Chondrocyte (in vitro differentiated cells): ENCODE measurements at places on chromosomes 7 and 10. TPM values are rescaled to one million over a fixed set of nuclear protein-coding genes. Genes with fewer than 3 reads are reported as not detected.

The OPN4 gene
- total RNA-seq, result not detected in 3 replicates

The C10orf143 gene
- total RNA-seq, result 2.5 to 6.2 TPM (median 2.6 TPM) in 3 replicates

The IL6 gene
- total RNA-seq, result 0.45 to 0.82 TPM in 2 of 3 replicates, not detected in the other

The EBLN1 gene
- total RNA-seq, result not detected in 3 replicates

The CUX1 gene
- 112 to 154 TPM (median 118 TPM) in 3 replicates for total RNA-seq

The PLPP4 gene
- total RNA-seq, result 2.8 to 11.6 TPM (median 3.0 TPM) in 3 replicates

The SRRM3 gene
- total RNA-seq, result 1.4 to 2.6 TPM (median 1.7 TPM) in 3 replicates

The ARL5B gene
- total RNA-seq, result 14.8 to 16.0 TPM (median 15.4 TPM) in 3 replicates

The CDCA7L gene
- 10.5 to 16.6 TPM (median 13.3 TPM) in 3 replicates for total RNA-seq

The AKR1B1 gene
- 49.3 to 67.7 TPM (median 52.8 TPM) in 3 replicates for total RNA-seq

The ANKRD1 gene
- total RNA-seq, result 74.6 to 283 TPM (median 261 TPM) in 3 replicates

The FERD3L gene
- total RNA-seq, result not detected in 3 replicates

The NAT16 gene
- not detected in 3 replicates for total RNA-seq

- no peak for DNase-seq
Observed at GRCh38 chr10:109941236-109941862, 18.0 kb upstream of the XPNPEP1 start.

- DNase-seq, result no peak
Observed at GRCh38 chr10:12511651-12512050, 162.3 kb downstream of the CAMK1D start.

DNA sequence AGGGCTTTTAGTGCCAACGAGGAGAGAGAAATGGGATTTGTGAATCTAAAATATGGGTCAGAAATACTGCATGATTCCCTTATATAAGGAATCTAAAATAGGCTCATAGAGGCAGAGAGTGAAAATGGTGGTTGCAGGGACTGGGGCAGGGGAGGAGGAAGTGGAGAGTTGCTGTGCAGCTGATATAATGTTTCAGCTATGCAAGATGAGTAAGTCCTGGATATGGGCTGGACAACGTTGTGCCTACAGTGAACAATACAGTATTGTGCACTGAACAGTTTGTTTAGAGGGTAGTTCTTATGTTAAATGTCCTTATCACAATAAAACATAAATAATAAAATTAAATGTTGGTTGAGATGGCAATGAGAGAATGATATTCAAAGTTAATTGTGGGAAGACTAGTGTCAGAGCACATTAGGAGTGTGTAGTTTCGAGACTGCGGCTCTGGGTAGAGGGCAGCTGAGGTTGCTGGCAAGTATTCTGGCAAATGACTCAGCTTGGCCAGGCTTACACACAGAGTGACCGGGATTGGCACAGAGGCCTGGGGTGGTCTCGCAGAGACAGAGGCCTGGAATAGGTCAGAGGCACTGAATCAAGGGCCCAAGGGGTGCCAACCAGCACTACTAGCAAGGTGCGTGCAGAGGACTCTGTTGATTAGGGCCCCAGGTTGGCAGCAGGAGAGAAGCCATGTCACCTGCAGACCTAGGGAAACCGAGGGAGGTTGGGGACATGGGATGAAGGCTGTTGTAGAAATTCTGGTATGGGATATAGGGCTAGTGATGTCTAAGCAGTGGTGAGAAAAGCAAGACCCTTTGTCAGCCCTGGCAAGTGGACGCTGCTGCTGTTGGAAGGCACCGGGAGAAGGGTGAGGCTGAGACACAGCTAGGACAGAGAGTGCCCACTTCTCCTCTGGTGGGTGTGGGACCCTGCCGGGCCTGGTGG, 2.8 kb upstream of the DEPP1 start:
- no peak for DNase-seq

DNA sequence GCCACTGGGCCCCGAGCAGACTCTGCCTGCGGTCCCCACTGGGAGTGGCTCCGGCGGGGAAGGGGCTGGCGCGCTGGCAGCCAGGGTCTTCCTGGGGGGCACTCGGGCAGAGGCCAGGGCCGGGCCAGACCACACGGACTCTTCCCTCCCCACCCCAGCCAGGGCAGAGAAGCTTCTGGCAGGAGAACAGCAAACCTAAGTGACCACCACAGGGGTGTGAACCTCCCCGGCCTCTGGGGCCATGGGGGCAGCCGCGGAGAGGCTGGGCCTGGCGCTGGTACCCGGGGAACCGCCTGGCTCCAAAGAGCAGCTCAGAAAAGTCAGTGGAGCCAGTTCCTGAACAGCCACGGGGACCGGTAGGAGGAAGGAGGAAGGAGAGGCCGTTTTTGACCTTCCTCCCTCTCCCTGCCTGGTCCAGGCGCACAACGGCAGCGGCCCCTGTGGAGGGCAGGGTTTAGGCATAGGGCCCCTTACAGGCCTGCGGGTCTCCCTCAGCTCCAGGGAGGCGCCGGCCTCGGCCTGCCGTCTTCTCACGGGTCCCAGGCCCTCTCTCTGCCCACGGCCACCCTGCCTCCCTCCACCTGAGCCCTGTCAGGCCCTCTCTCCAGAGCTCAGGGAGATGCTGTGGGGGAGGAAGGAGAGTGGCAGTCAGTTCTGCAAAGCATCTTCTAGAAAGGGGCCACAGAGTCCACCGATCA, 51.8 kb downstream of the TMEM209 start:
- DNase-seq, result no peak

- no peak for DNase-seq
Observed at GRCh38 chr10:12707461-12708185, 293.9 kb downstream of the CCDC3 start.

- no peak for DNase-seq
Observed at GRCh38 chr10:29646238-29646902, 11.6 kb upstream of the SVIL start.

DNA sequence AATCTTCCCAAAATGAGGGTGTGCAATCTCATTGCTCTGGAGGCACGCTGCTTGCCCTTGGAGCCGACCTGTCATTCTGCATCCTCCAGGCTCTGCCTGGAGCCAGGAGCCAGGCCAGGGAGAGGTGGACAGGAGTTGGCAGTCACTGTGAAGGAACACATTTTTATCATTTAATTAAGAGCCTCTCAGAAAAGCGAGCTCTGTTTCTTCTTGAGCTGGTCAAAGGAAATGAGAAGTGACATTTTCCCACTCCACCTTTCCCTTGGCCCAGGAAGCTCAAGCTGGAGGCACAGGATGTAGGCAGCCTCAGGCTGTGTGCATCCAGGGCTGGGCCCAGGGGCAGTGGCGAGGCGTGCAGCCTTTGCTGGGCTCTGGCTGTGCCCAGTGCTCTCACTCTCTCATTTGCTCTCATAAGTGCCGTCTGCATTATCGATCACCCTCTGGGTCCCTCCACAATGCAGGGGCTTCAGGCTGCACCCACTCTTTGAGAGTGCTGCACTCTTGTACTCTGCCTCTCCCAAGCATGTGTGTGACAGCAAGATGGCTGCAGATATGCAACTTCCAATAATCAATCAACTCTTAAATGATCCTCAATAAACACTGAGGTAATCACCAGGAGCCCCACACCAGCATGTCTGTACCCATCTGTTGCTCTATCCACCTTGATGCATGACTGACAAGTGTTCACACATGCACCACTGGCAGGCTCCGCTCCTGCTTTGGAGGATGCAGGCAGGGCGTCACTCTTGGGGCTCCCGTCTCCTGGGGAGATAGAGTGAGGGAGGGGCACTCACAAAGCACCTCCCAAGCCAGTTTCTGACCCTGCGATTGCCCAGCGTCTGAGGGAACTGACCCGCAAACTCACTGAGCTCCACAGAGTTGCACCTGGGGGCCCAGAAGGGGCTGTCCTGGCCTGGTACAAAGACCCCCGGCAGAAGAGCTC, 171.4 kb downstream of the ZNF248 start:
- peak; percentile 63 for DNase-seq

DNA sequence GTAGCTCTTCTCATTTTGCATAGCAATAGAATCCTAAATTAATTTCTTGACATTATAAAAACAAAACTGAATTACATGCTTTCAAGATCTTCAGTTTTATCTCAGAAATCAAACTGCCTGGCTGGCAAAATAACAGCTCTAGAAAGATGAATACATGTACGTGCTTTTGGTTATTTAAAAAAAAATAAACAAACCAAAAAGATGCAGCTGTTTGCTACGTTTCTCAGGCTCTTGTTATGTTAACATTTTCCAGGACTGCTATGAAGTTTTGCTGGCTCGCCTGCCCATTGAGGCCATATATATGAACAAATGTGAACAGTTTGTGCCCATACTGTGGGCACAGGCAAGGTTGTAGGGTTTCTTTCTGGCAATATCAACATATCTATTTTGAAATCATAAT, 86.6 kb downstream of the ODAD2 start:
- DNase-seq, result no peak

GRCh38 chr7:42162560-42163325, 74.3 kb downstream of the GLI3 start:
- DNase-seq, result no peak

- DNase-seq, result no peak
Observed at GRCh38 chr10:104340641-104341040, 2.4 kb upstream of the ITPRIP start.

DNA sequence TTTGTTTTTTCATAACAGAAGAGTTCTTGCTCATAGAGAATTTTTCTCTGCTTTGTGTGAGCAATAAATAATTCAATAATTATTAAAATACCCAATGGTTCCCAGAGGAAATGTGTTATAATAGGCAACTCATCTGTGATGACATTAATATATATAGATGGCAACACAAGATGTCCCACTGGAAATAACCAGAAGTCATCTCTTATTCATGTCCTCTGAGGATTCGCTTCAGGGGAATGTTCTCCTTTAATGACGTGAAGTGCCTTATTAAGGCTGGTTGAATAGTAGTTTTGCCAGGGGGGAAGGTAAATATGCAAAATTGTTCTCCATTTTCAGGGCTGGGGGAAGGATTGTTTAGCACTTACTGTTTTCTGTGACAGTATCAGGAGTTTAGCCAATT, 3.1 kb downstream of the SLC39A12 start:
- no peak for DNase-seq

GRCh38 chr7:53350241-53350640, 314.8 kb downstream of the POM121L12 start:
- no peak for DNase-seq

GRCh38 chr7:15315678-15316077, 246.1 kb downstream of the AGMO start:
- DNase-seq, result no peak

DNA sequence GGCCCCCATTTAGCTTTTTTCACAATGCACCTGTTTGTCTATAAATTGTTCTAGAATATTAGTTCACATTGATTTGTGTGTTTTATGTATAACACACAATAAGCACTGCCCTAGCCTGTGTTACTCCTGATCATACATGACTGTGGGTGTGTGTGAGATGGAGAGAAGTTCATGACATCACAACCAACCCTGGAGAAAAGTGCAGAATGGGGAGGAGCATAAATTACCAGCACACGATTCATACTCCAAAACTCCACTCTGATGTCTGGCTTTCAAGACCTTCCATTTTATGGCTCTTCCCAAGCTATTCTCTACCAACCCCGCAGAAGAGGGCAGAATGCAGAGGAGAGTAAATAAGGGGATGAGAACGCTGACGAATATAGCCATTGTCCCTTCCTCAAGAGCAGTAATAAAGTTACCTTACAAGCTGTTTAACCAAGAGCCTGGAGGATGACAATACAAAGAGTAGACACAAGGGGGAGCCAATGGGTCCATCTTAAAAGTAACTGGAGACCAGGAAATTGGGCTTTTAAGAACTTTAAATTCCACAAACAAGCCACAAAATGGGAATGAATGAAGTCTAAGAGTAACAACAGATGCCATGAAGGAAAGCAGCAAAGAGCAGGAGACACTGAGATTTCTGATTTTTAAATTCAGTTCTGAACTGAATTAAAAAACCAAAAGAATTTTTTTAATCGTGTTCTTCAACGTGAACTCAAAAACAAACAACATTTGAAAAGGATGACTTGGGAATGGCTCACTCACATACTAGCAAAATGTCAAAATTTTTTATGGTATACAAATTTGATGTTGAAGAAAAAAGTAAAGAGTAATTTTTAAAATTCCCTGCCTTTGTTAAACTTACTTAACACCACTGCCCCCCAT, 159.6 kb downstream of the PARD3 start:
- no peak for DNase-seq

- DNase-seq, result no peak
Observed at GRCh38 chr10:96089670-96090462, 40.2 kb upstream of the ZNF518A start.

- DNase-seq, result no peak
Observed at GRCh38 chr10:3714967-3715366, 70.0 kb downstream of the KLF6 start.

DNA sequence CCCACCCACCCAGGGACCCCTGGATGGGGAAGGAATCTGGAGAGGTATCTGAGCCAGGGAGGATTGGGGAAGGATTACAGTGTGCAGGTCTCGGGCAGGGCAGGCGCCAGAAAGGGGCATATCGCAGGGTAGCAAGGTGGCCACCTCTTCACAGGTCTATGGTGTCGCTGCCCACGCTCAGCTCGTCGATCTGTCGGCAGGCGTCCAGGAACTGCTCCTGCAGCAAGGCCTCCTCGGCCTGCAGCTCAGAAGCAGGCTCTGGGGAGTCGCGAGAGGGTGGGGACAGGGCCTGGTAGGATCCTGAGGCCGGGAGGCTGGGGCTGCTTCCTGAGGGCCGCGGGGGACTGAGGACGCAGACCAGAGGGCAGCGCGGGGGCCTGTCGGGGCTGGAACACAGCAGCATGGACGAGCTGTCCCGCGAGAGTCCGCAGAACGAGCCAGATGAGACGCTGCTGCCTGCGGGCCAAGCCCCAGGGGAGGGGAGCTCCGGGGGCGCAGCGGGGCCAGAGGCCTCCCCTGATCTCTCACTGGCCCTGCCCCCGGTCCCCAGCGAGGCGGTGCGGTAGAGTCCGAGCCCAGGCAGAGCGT, 7.1 kb upstream of the RBM28 start:
- no peak for DNase-seq

- DNase-seq, result no peak
Observed at GRCh38 chr10:59470570-59470969, 108.2 kb upstream of the FAM13C start.

- no peak for DNase-seq
Observed at GRCh38 chr10:32376097-32376496, 29.1 kb upstream of the EPC1 start.

- no peak for DNase-seq
Observed at GRCh38 chr7:68507668-68508067, 1090.6 kb upstream of the AUTS2 start.

DNA sequence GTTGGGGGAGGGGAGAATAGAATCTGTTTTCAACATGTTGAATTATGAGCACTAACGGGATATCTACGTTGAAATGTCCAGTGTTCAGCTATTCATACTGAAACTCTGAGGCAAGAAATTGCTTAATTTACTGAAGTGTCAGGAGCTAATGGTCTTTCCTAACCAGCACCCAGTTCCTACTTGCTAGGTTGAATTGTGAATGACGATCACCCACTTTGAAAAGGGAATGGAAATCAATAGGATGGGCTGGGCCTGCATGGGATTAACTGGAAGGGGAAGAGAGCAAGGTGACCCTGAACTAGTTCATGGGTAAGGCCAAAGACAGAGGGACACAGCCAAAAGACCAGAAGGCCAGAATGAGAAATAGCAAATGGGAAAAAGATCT, 51.3 kb downstream of the HIPK2 start:
- DNase-seq, result no peak
